CD4-positive, CD25-positive, alpha-beta regulatory T cell (primary cell): ENCODE measurements at places on chromosomes 2 and 18. TPM values are rescaled to one million over a fixed set of nuclear protein-coding genes. Genes with fewer than 3 reads are reported as not detected.

- H3K4me1 ChIP-seq, result no peaks in the 10 kb centered on the region
- H3K36me3 ChIP-seq, result no peaks in the 10 kb centered on the region
- no peak overlapping the region for H3K27ac ChIP-seq
- H3K27me3 ChIP-seq, result no peaks in the 10 kb centered on the region
- H3K4me3 ChIP-seq, result no peak overlapping the region
Observed at GRCh38 chr2:179612591-179613298, 248.7 kb downstream of the ZNF385B start.

GRCh38 chr18:61400716-61401115 is 67.5 kb downstream of the CDH20 start:
- no peak overlapping the region for H3K4me3 ChIP-seq
- no peak for DNase-seq
- no peaks in the 10 kb centered on the region for H3K27me3 ChIP-seq
- H3K27ac ChIP-seq, result no peak overlapping the region

- H3K27ac ChIP-seq, result no peak overlapping the region
- no peak for DNase-seq
- H3K4me3 ChIP-seq, result no peak overlapping the region
- H3K27me3 ChIP-seq, result no peaks in the 10 kb centered on the region
- no peaks in the 10 kb centered on the region for H3K4me1 ChIP-seq
- no peaks in the 10 kb centered on the region for H3K36me3 ChIP-seq
Observed at GRCh38 chr2:199258291-199258690, 199.4 kb downstream of the SATB2 start.

- no peak for DNase-seq
- H3K27ac ChIP-seq, result no peak overlapping the region
- peaks cover 3% of the 10 kb centered on the region for H3K27me3 ChIP-seq
- H3K36me3 ChIP-seq, result no peaks in the 10 kb centered on the region
Observed at GRCh38 chr18:45525301-45525700, 90.0 kb upstream of the SLC14A2 start.

DNA sequence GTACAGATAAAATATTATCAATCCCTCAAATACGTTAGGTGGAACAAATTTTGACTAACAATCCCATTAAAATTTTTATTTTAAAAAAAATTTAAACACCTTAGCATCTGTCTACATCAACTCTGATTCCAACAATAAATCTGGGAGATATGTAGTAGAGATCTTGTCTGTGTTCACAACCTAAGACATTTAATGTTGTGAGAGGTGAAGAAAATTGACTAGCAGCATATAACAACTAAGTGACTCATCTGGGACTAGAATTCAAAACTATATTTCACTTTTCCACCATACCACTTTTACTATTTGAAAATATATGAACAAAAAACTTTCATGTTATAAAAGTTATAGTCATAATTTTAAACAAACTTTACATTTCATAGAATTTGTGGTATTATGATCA is 97.9 kb downstream of the ATAD2B start:
- H3K27ac ChIP-seq, result no peak overlapping the region
- H3K4me3 ChIP-seq, result no peak overlapping the region
- no peak for DNase-seq
- no peaks in the 10 kb centered on the region for H3K27me3 ChIP-seq

GRCh38 chr2:100017633-100018032 is 124.8 kb downstream of the AFF3 start:
- H3K4me3 ChIP-seq, result no peak overlapping the region
- H3K27me3 ChIP-seq, result no peaks in the 10 kb centered on the region
- no peaks in the 10 kb centered on the region for H3K36me3 ChIP-seq
- H3K27ac ChIP-seq, result no peak overlapping the region

DNA sequence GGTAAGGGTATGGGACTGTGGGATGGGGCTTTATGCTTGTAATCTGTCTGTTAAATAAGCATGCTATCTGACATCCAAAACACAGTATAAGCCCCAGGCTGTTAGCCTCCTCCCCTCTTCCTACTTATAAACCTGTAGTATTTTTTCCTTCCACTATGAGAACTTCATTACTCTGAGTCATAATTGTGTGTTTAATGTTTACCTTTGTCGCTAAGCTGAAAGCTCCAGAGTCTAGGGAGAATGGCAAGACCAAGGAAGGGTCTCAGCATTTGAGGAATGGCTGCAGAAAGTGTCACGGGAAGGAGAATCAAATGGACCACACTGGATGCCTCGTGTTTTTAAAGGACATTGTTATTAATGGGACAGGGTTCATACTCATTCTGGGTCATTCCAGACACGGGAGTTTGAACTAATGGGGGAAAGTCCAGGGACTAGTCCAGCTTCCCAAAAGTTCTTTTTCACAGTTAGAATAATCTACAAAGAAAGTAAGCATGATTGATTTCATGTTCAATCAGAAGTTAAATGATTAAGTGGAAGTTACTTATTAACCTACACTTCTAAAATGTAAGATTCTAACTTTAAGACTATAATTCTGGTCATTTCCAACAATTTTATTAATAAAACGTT is 292.2 kb downstream of the AFF3 start:
- no peaks in the 10 kb centered on the region for H3K4me1 ChIP-seq
- no peak overlapping the region for H3K4me3 ChIP-seq
- H3K27me3 ChIP-seq, result no peaks in the 10 kb centered on the region
- no peak for DNase-seq

GRCh38 chr18:66571845-66572244 is 32.0 kb downstream of the CDH19 start:
- no peaks in the 10 kb centered on the region for H3K36me3 ChIP-seq
- no peak overlapping the region for H3K27ac ChIP-seq
- H3K4me3 ChIP-seq, result no peak overlapping the region

DNA sequence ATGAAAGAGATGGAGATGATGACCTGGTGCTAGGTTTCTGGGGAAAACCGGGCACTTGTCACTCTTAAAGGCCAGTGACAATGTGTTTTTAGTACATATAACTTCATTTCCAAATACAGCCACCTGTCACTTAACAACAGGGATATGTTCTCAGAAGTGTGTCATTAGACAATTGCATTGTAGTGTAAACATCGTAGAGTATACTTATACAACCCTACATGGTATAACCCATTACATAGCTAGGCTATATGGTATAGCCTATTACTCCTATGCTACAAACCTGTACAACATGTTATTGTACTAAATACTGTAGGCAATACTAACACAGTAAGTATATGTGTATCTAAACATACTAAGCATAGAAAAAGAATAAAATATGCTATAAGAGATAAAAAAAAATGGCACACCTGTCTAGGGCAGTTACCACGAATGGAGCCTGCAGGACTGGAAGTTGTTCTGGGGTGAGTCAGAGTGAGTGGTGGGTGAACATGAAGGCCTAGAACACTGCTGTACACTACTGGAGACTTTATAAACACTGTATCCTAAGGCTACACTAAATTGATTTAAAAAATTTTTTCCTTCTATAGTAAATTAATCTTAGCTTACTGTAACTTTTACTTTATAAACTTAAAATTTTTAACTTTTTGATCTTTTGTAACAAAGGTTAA is 123.2 kb downstream of the THADA start:
- peaks cover 3% of the 10 kb centered on the region for H3K36me3 ChIP-seq
- H3K27ac ChIP-seq, result no peak overlapping the region
- H3K4me3 ChIP-seq, result no peak overlapping the region
- no peaks in the 10 kb centered on the region for H3K27me3 ChIP-seq

- no peak overlapping the region for H3K4me3 ChIP-seq
- no peaks in the 10 kb centered on the region for H3K27me3 ChIP-seq
- H3K27ac ChIP-seq, result peak overlapping the region; percentile 30
- peaks cover 34% of the 10 kb centered on the region for H3K4me1 ChIP-seq
- H3K36me3 ChIP-seq, result peaks cover 15% of the 10 kb centered on the region
Observed at GRCh38 chr18:13425357-13426091, 207.0 kb downstream of the LDLRAD4 start.

GRCh38 chr2:45782986-45783385 is 131.5 kb downstream of the PRKCE start:
- H3K4me3 ChIP-seq, result no peak overlapping the region
- H3K27me3 ChIP-seq, result no peaks in the 10 kb centered on the region
- no peak overlapping the region for H3K27ac ChIP-seq
- no peak for DNase-seq

DNA sequence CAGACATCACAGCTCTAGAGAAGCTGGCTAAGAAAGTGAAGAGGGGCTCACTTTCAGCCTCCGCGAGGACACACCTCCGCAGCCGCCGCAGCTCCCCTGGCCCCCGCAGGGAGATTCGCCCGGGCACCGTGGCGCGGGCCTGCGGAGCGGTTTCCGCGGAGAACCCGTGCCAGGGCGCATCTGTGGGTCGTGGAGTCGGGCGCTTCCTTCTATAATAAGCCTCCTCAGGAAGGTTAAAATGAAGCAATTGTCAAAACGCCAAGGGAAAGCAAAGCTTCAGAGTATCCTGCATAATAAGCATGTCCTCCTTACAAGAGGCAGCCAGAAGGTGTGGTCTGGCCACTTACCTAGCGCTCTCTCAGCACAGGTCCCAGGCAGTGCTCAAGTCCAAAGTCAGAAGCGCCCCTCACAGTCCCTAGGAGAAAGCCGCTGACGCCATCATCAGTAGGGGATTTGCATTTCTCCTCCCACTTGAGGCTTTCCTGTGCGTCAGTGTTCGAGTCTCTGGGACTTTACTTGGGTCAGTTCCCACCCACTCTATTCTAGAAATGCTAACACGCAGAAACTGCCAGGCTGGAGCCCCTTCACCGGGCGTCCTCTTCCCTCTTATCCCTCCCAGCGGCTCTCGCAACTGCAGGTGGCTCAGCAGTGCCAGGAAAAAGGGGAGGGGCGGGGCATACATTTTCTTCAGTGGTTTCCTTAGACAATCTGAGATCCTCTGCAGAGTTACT is at the start of gene STAT4:
TSS of gene STAT4 (minus strand) at position 395 of the 731 bp plus-strand sequence. CDS start 2,791 bp downstream, outside the sequence.
- H3K4me3 ChIP-seq, result peak within 1 kb of the TSS; percentile 99
- peak; percentile 81 for DNase-seq
- peak within 1 kb of the TSS; percentile 94 for H3K27ac ChIP-seq

- no peaks in the 10 kb centered on the region for H3K27me3 ChIP-seq
- H3K4me3 ChIP-seq, result no peak overlapping the region
- H3K27ac ChIP-seq, result no peak overlapping the region
- H3K36me3 ChIP-seq, result no peaks in the 10 kb centered on the region
Observed at GRCh38 chr2:127153691-127154158, 46.8 kb upstream of the BIN1 start.

DNA sequence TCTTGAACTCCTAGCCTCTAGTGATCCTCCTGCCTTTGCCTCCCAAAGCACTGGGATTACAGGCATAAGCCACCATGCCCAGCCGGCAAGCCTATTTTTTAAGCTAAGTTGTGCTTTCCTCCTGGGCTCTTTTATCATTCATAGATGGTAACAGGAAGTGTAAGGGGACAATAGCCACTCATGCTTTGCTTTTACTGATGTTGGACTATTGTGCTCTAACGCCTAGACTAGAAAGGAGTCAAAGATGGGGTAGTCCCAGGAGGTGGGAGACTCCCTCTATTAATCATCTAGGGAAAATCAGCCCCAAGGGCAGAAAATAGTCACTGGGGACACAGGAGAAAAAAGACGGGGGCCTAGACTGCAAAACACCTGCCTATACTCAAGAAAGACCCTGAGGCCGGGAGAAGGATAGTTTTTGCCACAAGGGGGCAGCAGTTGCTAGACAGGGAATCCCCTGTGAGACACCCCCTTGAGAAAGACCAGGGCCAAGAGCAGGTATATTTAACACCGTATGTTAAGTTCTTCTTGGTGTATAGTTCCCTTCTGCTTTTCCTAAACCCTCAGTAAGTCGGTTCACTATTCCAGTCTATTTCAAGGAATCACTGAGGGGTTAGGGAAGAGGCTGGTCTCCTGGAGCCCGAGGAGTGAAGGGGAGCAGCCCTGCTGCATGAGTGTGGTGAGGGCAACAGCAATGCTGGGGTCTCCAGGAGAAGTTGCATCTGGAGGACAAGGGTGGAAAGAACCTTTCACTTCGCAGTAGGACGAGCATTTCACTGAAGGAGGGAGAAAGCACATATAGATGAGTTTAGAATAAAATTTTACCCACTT is 2.1 kb upstream of the CXCR1 start:
- peaks cover 9% of the 10 kb centered on the region for H3K27me3 ChIP-seq
- no peak overlapping the region for H3K27ac ChIP-seq
- DNase-seq, result peak; percentile 71
- H3K36me3 ChIP-seq, result no peaks in the 10 kb centered on the region
- H3K4me1 ChIP-seq, result peaks cover 24% of the 10 kb centered on the region

- peak; percentile 7 for DNase-seq
- H3K4me3 ChIP-seq, result no peak overlapping the region
- no peak overlapping the region for H3K27ac ChIP-seq
- H3K27me3 ChIP-seq, result no peaks in the 10 kb centered on the region
- no peaks in the 10 kb centered on the region for H3K4me1 ChIP-seq
Observed at GRCh38 chr2:218465987-218466633, 47.2 kb downstream of the VIL1 start.

- no peak overlapping the region for H3K27ac ChIP-seq
- no peaks in the 10 kb centered on the region for H3K36me3 ChIP-seq
- H3K4me3 ChIP-seq, result no peak overlapping the region
- no peak for DNase-seq
- peaks cover 8% of the 10 kb centered on the region for H3K27me3 ChIP-seq
- H3K4me1 ChIP-seq, result peaks cover 3% of the 10 kb centered on the region
Observed at GRCh38 chr2:204279819-204280218, 265.5 kb upstream of the PARD3B start.

DNA sequence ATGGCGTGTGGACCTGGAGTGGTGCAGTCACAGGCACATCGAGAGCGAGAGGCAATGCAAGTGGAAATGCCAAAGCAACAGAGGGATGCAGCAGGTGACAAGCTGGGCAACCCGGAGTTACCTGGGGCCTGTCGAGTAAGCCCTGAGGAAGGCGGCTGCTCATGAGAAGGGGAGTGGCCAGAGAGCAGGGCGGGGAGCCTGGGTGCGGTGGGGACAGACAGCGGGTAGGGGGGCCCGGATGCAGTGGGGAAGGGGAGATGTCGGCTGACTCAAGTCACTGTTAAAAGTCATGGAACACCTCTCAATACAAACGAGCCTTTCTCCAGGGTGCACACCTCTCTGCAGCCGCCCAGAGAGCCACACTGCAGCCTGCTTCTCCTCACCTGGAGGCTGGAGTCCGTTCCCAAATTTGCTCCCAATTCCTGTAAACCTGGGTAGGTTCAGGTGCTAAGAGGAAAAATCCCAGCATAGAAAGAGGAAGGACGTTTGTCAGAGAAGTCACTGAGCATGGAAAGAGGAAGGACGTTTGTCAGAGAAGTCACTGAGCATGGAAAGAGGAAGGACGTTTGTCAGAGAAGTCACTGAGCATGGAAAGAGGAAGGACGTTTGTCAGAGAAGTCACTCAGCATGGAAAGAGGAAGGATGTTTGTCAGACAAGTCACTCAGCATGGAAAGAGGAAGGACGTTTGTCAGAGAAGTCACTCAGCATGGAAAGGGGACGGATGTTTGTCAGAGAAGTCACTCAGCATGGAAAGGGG is 71.7 kb upstream of the TWIST2 start:
- no peaks in the 10 kb centered on the region for H3K27me3 ChIP-seq
- H3K4me3 ChIP-seq, result no peak overlapping the region
- H3K27ac ChIP-seq, result no peak overlapping the region
- H3K36me3 ChIP-seq, result no peaks in the 10 kb centered on the region

Gene DOK6
- total RNA-seq, result not detected

Gene AQP12A
- total RNA-seq, result not detected

Gene CHN1
- total RNA-seq, result 10.7 TPM

Gene NPPC
- not detected for total RNA-seq

Gene SERPINB11
- total RNA-seq, result not detected

Gene FER1L5
- not detected for total RNA-seq

Gene INO80B
- total RNA-seq, result 62.6 TPM

Gene CAPN14
- 0.20 TPM for total RNA-seq
